ENCODE measurements at places on chromosomes 5 and 9. TPM values are rescaled to one million over a fixed set of nuclear protein-coding genes. Genes with fewer than 3 reads are reported as not detected.

Gene NRARP
- 22.8 TPM for total RNA-seq

Gene CD14
- total RNA-seq, result 0.13 TPM

Gene ISL1
- total RNA-seq, result 0.13 TPM

Gene KIF4B
- 0.07 TPM for total RNA-seq

Gene NCS1
- 38.1 TPM for total RNA-seq

Gene PSIP1
- total RNA-seq, result 362 TPM

Gene PTPRD
- 32.5 TPM for total RNA-seq

- DNase-seq, result no peak
Measured at GRCh38 chr9:95801797-95802196, 73.7 kb upstream of the ERCC6L2 start.

GRCh38 chr5:78221964-78222451, 72.5 kb downstream of the AP3B1 start:
- DNase-seq, result peak; percentile 52

- no peak for DNase-seq
Measured at GRCh38 chr9:127153501-127153900, 31.1 kb upstream of the ANGPTL2 start.

DNA sequence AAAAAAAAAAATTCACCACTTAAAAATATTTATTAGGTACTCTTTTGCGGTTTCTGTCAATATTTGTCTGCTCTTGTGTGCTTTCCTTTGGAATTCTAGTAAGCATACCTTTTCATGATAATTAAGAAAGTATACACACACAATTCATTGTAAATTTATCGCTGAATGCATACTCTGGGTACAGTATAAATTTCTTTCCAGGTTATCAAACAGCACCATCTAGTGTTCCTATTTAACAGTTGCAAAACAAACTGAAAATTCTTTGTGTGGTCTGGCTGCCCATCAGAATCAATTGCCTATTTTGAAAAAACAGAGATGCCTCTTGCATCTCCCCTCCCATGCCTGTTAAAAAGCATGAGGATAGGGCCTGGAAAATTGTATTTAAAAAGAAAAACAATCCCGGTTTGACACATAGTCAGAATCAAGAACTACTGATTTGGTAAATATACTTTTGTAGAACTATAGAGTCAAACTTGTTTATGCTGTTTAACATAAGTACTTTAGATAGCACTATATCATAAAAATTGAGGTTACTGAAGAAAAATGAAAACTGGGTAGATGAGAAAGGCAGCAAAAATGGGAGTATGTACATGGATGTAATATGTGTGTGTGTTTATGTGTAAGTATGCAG, 16.2 kb downstream of the PGGT1B start:
- no peak for DNase-seq

- no peak for DNase-seq
Measured at GRCh38 chr9:121947775-121948174, 145.3 kb downstream of the TTLL11 start.

GRCh38 chr9:91518462-91518861, 94.8 kb upstream of the NFIL3 start:
- DNase-seq, result no peak

DNA sequence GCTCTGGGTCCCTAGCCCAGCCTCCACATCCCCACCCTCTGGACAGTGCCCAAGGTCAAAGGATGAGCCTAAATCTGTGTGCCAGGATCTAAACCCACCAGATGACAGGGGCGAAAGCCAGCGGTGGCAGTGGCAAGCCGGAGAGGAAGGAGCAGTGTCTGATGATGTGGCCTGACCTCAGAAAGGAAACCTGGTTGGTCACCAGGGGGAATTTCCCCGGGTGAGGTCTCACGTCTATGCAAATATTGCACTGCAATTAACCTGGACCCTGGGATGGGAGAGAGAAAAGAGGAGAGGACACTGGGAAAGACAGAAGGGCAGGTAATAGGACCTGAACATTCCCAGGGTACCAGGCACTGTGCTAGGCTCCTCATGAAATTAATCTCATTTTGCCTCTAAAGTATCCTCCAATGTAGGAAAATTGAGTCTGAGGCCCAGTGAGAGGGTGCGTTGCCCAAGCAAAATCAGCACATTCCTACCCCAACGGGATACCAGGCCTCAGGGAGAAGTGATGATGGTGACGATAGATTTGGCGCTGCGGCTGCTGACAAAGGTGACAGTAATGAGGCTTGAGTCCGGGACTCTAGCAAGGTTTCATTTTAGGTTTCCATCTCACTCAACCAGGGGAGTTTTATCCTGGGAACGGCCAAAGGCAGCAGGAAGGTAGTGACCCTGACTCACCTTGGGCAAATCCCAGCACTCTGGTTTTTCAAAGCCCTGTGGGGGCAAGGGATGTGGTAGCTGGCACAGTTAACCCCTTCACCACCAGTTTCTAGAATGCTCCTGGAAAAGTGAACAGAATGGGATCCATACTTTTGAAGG, 13.4 kb upstream of the TNIP1 start:
- DNase-seq, result no peak

- no peak for DNase-seq
Measured at GRCh38 chr5:103546858-103547257, 15.7 kb downstream of the NUDT12 start.

DNA sequence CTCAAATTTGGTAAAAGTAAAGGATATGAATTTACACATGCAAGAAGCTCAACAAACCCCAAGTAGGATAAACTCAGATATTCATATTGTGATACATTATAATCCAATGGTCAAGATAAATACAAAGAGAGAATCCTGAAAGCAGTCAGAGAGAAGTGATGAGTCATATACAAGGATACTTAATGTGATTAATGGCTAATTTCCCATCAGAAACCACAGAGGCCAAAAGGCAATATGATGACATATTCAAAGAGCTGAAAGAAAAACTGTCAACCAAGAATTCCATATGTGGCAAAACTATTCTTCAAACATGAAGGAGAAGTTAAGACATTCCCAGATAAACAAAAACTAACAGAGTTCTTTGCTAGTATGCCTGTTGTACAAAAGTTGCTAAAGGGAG, 19.5 kb upstream of the IRF1 start:
- DNase-seq, result no peak
